Left lobe of liver (tissue), 2 donors: ENCODE measurements at places on chromosomes 1 and 21. TPM values are rescaled to one million over a fixed set of nuclear protein-coding genes. Genes with fewer than 3 reads are reported as not detected.

GRCh38 chr1:157830887-157831286 lies 10.7 kb downstream of the CD5L start:
- DNase-seq = no peak

- no peak for DNase-seq
Measured at GRCh38 chr1:3690282-3691065, 38.2 kb downstream of the TP73 start.

DNA sequence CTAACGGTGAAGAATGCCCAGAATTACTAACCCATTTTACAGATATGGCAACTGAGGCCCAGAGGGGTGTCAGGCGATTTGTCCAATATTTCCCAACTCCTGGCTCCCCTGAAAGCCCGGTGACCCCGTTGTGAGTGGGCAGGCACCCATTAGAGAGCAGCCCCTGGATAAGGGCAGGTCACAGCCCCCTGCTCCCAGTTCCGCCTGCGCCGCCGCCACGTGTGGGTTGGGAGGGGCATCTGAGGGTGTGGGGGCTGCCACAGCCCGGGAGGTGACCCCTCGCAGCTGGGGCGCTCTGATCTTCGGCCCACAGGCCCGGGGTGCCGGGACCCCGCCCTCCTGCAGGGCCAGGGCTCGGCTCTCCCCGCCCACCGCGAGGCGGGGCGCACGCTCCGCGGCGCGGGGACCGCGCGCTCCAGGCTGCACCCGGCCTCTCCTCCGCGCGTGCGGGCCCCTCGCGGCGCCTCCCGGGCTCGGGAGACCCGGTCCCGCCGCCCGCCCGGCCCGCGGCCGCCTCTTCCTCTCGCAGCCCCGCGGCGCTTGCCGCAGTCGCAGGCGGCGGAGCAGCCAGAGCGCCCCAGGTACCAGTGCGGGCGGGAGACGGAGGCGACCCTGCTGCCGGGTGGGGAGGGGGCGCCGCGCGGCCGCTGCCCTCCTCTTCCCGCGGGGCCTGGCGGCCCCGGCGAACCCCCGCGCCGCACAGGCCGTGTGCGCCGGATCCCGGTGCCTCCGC lies at the start of gene HTR6:
TSS of gene HTR6 (plus strand) at position 423 of the 733 bp plus-strand sequence. CDS start 879 bp downstream, outside the sequence.
- no peak for DNase-seq

DNA sequence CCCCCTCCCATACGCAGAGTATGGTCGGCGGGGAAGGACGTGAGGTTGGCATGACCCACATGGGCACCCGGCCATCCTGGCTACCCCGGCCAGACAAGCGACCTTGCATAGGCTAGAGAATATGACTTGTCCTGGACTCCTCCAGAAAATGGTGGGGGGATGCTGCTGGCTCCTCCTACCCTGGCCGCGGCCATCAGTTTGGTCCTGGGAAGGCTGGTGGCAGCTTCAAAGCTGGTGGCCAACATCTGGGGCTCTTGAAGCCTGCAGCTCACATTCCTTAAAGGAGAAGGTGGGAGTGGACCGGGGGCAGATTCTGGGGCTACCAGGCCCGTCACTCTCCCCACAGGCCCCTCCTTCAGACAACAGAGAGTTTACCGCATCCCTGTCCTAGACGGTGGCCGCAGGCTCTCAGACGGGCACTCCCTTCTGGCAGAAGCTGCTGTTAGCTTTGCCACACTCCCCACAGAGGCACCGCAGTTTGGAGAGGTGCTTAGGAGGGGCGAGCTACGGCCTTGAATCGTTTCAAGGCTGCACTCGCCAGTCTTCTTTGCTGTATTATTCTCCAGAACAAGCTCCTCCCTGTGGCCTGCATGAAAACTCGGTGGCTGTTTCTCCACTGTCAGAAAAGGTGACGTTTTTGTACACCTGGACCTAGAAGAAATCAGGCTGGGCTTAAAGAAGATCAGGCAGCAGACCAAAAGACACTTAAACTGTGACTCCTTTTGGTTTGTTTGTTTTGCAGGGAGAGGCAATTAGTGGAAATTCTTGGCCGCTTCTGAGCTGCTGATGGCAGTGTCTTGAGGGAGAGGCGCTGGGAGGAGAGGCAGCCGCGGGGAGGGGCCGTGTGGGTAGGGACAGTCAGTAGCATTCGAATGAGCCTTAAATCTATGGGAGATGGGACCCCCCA lies 68.0 kb downstream of the RUNX3 start:
- peak; percentile 31 for DNase-seq

The SPATA46 gene
- total RNA-seq = not detected

The SPSB1 gene
- 6.2 TPM for total RNA-seq

The KLHDC9 gene
- total RNA-seq = 6.2 TPM

The NCAM2 gene
- total RNA-seq = 0.53 TPM
